ENCODE measurements at places on chromosomes 12 and 14.

DNA sequence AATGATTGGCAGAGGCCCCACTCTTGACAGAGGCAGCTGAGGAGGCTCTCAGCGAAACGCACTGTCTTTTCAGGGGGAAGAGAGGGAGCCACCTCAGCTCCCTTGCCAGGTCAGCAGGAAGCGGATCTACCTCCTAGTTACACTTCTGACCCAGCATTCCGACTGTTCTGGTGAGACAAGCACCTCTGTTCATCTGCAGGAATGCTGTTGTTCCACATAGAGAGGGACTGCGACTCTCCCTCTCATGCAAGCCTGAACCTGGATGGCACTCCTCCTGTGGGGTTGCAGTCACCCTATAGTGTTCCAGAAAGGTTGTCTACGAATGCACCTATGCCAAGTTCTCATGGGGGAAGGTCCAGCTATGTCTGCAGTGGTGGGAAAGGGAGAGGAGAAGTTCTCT is 37.1 kb upstream of the AEBP2 start:
- no peak for DNase-seq

DNA sequence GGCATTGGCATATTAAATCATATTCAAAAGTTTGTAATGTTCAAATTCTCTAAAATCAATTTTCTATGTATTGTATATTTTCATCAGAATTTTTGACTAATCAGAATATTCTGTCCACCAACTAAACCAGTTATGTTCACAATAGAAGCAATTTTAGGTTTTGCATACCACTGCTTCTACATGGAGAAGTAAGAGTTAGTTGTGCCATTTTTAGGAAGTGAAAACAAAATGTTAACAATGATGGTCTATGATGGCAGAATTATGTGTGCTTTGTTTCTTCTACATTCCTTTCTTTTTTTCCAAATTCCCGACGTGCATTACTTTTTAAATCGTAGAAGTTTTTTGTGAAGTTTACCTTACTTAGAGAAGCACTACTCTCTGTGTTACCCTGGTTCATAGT is 29.5 kb downstream of the ABHD12B start:
- no peak for DNase-seq

DNA sequence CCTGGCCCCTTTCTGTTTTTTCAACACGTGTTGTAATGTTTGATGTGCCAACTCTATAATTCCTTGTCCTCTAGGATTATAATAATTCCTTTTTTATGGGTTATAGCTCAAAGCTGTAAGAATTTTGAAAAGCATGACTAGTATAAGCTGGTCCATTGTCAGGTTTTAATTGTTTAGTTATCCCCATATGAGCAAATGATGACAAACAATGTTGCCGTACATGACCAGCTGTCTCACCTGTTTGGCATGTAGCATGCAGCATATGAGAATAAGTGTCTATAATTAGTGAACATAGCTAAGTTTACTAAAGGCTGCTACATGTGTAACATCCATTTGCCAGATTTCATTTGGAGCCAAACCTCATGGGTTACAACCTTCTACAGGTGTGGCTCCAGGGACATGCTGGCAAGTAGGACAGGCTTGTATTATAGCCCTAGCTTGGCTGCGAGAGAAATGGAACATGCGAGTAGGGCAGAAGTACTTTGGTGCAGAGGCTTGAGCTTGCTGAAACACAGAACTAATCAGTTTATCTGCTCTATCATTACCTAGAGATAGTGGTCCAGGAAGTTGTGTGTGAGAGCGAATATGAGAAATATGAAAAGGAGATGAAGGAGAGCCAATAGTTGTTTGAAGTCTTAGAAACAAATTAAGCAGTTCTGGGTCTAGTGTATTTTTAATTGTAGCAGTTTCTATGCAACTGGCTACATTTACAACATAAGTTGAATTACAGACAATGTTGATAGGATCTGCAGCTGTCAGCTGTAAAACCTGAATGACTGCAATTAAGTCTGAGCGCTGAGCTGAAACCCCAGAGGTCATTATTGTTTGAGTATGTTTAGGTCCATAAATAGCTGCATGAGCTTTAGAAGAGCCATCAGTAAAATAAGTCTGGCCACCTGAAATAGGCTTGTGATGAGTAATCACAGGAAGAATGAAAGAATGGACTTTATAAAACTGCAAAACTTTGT is 22.6 kb upstream of the MAPKAPK5 start:
- DNase-seq, result no peak

GRCh38 chr14:33551963-33552362 is 398.9 kb downstream of the EGLN3 start:
- DNase-seq, result no peak

DNA sequence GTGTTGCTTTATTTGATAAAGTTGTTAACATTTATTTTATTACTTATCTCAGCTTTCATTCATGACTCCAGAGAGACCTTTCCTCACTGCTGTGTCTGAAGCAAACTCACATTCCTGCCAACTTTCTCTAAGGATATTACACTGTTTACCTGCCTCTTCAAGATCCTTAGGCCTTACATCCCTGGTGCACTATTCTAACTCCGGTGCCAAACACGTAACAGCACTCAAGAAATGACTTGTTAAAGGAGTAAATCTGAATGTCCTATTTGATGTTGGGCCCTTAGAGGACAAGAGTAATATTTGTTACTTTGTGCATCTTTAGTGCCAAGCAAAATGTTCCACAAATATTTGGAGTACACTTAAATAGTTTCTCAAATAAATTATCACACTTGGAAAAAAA is 324.1 kb upstream of the FLRT2 start:
- DNase-seq, result no peak

- peak; percentile 54 for DNase-seq
These were observed 13.0 kb downstream of the PLEKHG6 start for GRCh38 chr12:6323340-6323994.

GRCh38 chr14:66293533-66294105 is 192.6 kb upstream of the CCDC196 start:
- DNase-seq, result no peak

DNA sequence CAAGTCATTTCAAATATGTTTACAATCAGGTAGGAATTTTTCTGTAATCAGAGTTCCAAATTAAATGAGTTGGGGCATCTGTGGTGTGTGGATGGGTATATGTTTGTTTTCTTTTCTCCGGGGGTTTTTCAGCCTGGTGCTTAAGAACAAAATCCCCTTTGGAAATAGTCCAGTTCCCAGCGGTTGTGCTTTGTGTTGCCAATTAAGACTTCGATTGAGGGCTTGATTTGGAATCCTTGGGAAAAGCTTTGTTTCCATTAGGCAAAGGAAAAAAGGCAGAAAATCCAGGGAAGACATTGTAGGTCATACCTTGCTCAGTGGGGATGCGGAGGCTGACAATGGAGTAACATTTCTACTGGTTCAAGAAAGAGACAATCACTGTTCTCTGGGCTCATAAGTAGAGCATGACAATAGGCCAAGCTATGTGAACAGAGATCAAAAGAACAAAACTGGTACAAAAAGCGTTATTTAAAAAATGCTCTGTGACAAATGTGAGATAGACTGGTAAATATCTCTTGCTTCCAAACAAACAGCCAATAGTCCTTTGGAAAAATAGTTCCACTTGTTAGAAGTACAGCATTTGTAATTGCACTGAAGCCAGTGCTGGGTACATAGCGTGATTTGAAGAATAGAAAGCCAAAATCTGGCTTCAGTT is 79.7 kb downstream of the EML1 start:
- no peak for DNase-seq

DNA sequence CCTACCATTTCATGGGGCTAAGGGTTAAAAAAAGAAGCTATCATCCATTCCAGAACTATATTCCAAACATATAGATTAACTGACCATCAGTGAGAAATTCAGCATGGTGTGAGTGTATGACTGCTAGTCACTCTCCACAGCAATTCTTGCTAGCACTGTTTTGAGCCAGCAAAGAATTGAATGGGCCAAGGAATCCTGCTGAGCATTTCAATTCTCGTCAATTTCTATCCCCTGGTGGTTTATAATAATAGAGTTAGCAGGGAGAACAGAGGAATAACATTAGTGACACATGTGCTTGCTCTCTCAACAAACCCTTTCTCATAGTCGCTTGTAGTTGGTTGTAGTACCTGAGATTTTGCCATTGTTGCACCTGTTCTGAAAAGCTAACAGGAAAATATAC is 7.2 kb downstream of the MBIP start:
- no peak for DNase-seq

- DNase-seq, result peak; percentile 60
These were observed 200.3 kb upstream of the CAND1 start for GRCh38 chr12:67068761-67069450.

- DNase-seq, result no peak
These were observed 2.4 kb upstream of the WIF1 start for GRCh38 chr12:65123435-65124063.

- DNase-seq, result no peak
These were observed 154.0 kb upstream of the DIO3 start for GRCh38 chr14:101407328-101407727.

- DNase-seq, result no peak
These were observed 131.6 kb downstream of the SEC23A start for GRCh38 chr14:38971258-38971921.

DNA sequence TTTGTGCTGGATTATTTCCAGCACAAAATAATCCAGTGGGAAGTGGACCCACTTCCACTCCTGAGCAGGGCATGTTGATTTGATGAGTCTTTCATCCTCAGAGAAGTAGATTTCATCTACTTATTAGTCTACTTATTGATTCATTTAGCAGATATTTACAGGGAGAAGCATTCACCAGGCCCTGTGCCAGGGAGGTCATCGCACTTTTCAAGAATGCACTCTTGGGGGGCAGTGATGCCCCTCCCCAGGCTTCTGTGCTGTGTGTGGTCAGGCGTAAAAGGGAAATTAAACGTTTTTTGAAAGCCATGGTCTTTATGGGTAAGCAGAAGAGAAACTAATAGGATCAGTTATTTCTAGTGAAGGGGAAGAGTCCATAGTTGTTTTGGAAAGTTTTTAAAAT is 610.7 kb upstream of the TMEM132C start:
- no peak for DNase-seq

- DNase-seq, result no peak
These were observed 151.2 kb downstream of the C12orf75 start for GRCh38 chr12:105481392-105482300.

- no peak for DNase-seq
These were observed 61.8 kb downstream of the PITPNM2 start for GRCh38 chr12:123089140-123089539.

DNA sequence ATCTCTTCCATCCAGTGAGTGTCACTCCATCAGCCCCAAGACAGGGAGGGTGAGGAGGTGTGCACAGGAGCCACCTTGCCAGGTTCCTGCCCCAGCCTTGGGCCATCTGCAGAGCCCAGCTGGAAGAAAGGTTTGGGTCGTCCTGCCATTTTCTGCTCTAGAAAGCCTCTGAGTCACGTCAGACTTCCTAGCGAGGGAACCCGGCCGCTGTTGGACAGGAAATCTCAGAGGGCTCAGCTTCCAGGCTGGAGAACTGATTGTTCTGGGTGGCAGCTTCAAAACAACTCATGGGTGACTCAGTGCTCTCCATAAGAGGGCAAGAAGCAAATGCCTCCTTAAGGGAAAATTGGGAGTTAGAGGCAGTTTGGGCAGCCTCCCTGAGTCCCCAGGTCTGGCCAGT is 16.6 kb downstream of the HIP1R start:
- no peak for DNase-seq

DNA sequence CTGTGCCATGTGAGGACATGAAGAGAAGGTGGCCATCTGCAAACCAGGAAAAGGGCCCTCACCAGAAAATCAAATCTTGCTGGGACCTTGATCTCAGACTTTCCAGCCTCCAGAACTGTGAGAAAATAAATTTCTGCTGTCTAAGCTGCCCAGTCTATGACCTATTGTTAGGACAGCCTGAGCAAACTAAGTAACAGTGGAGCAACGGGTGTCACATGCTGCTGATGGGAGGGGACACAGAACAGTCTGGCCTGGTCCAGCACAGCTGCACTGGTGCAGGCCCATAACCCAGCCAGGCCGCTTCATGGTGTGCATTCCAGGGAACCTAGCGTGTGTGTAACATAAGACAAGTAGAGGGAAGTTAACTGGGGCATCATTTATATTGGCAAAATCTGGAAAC is 42.1 kb downstream of the GRIP1 start:
- no peak for DNase-seq

DNA sequence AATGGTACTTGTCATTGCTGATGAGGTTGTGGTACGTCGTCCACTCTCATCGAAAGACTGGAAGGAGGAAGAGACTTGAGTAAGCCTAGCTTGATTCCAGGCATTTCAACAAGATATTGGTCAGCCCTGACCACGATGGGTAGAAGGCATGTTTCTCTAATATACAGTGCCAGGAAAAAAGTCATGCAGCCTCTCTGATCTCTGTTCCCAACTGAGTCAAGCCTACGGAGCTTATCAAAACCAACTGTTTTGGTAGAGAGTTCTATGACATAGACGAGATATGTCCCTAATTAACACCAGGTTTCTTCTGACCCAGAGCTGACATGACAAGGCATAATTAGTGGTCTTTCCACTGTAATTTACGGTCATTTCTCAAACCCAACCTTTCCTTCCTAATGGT is 58.5 kb downstream of the NIN start:
- no peak for DNase-seq

DNA sequence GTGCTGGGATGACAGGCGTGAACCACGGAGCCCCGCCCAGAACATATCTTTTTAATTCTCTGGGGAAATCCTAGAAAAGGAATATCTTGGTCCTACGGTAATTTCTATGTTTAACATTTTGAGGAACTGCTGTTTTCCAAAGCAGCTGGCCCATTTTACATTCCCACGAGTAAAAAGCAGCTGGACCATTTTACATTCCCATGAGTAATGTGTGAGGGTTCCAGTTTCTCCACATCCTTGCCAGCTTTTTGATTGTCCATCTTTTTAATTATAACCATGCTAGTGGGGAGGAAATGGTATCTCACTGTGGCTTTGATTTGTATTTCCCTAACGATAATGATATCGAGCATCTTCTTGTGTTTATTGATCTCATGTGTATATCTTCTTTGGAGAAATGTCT is 4.4 kb upstream of the P2RX4 start:
- DNase-seq, result no peak

GRCh38 chr14:105179191-105179590 is 1.9 kb downstream of the NUDT14 start:
- no peak for DNase-seq

GRCh38 chr12:14111230-14111865 is 129.9 kb upstream of the GRIN2B start:
- no peak for DNase-seq

DNA sequence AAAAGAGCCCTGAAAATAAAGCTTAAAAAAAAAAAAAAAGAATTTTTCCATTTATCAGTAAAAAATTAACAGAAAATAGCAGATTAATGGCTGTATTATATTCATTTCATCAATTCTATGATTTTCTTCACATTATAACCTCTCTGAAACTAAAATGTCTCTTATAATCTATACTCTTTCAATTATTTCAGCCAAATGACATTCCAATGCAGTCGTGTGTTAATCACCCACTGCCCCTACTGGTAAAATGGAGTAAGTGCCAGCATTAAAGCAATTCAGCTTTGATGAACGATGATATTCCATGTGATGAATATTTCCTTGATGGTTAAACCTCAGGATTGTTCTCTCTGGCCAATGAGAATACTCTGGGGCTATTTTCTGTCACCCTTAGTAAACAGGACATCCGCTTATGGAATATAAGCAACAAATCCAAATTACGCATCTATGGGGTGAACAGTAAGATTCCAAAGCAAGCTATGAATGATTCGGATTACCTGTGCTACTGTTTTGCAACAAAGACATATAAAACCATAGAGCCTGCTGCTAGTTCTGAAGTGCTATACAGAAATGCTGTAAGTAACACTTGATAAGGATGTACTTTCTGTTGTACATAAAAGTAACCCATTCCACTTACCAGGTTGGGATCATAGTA is 20.3 kb upstream of the SYCP3 start:
- no peak for DNase-seq

- DNase-seq, result no peak
These were observed 69.9 kb downstream of the RASSF3 start for GRCh38 chr12:64680235-64680634.
